ENCODE measurements at places on chromosomes 16 and 17. TPM values are rescaled to one million over a fixed set of nuclear protein-coding genes. Genes with fewer than 3 reads are reported as not detected.

DNA sequence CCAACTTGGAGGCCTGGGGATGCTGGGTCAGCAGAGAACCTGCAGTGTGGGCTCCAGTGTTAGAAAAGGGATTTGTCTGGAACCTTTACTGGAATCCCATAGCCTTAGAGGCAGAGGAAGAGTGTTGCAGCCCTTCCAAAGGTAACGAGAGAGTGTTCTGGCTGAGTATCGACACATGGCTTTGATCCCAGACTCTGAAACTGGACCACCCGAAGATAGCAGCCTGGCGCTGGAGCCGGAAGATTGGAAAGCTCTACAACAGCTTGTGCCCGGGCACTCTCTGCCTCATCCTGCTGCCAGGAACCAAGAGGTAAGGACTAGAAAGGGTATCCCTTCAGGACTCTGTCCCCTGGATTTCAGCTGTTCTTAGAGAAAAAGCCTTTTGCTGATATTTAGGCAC, 39.7 kb downstream of the REXO5 start:
- no peak for DNase-seq

The SLC47A1 gene
- total RNA-seq = not detected

DNA sequence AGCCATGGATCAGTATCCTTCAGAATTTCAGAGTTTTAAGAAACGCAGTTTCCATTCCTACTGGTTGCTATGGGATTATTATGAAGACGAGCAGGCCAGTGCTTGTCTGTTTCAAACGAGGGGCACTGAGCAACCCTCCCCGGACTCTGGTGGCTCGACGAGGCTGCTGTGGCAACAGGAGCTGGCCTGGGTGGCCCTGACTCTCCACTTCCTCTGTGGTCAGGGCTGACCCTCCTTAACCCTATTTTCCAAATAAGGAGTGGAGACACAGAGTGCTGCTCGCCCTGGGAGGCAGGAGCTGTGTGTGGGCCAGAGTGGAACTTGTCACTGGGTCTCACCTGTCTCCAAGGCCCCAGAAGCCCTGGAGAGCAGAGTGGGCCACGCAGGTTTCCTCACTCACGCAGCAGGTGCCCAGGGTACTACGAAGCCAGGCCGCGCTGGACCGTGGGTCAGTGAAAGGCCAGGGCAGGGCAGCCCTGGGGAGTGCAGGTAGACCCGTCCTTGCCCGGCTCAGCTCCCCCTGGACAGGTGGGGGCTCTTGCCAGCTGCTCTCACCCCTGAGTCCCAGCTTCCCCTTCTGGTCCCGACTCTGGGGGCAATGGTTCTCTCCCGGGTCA, 3.3 kb downstream of the GALNS start:
- no peak for DNase-seq

DNA sequence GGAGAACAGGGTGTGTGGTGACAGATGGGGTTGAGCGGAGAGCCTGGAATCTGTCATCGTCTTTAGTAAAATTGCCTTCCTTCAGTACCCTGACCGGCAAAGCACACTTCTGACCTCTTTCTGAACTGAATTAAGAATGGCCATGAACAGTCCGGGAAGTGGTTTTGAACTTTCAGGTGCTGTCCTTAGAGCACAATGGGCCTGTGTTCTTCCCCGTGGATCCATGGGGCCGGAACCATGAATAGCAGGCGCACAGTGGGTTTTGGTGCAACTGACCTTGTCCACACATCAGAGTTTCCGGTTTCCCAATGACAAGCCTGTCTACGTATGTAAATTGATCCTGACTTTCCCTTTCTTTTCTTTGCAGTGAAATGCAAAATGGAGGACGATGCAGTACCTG, 28.5 kb downstream of the GPRC5B start:
- no peak for DNase-seq

DNA sequence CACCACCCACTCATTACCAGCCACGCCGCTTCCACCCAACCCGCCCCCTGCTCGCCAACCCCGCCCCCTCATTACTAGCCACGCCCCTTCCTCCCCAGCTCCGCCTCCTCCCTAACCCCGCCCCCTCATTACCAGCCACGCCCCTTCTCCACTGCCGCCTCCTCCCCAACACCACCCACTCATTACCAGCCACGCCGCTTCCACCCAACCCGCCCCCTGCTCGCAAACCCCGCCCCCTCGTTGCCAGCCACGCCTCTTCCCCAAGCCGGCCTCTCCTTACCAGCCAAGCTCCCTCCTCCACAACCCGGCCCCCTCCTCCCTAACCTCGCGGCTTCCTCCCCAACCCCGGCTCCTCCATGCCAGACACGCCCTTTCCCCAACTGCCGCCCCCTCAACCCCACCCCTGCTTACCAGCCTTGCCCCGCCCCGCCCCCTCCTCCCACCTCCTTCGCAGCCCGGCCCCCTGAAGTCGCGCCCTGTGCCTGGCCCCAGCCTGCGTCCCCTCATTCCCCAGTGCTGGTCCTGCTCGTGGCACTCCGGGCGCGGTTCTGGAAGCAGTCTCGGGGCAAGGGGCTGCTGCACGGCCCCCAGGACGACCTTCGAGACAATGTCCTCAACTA, 7.3 kb downstream of the SLC22A31 start:
- no peak for DNase-seq

GRCh38 chr16:65105171-65105570, 16.7 kb downstream of the CDH11 start:
- no peak for DNase-seq

- no peak for DNase-seq
Measured at GRCh38 chr17:48244814-48245213, 137.2 kb downstream of the SNX11 start.

DNA sequence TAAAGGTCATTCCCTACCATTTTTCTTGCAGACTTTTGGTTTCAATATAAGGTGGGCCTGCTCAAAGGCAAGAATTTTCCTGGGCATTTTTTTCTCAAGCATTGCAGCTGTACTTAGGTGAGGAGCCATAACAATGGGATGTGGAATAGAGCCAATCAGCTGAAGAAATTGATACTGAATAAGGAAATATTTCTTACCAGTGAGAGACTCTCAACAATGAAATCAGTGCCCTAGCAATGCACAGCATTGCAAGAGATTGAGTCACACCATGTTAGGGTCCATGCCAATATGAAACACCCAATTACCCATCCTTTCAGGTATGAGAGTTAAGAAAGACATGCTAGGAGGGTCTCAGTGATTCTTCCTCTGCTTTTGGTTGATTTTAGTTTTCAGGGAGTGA, 237.6 kb downstream of the SOX9 start:
- DNase-seq = peak; percentile 54

The CCL2 gene
- 66.7 TPM for total RNA-seq

DNA sequence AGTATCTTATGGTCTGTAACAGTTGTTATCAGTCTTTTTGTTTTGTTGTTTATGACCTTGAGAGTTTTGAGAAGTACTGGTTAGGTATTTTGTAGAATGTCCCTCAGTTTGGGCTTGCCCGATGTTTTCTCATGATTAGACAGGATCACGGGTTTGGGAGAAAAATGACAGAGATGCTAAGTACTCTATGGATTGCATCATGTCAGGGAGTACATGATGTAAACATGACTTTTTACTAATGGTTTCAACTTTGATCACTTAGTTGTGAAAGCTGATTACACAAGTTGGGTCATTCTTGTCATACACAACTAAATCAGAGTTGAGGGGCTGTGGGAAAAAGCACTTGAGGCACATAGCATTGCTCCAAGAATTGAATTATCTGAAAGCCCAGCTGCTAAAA, 94.7 kb upstream of the SIAH1 start:
- DNase-seq = no peak

The ASIC2 gene
- total RNA-seq = not detected

The EVPL gene
- not detected for total RNA-seq

GRCh38 chr17:42924891-42925290, 24.3 kb downstream of the G6PC1 start:
- DNase-seq = no peak

GRCh38 chr17:62708587-62708986, 81.1 kb downstream of the MRC2 start:
- no peak for DNase-seq

The RNF167 gene
- 122 TPM for total RNA-seq

DNA sequence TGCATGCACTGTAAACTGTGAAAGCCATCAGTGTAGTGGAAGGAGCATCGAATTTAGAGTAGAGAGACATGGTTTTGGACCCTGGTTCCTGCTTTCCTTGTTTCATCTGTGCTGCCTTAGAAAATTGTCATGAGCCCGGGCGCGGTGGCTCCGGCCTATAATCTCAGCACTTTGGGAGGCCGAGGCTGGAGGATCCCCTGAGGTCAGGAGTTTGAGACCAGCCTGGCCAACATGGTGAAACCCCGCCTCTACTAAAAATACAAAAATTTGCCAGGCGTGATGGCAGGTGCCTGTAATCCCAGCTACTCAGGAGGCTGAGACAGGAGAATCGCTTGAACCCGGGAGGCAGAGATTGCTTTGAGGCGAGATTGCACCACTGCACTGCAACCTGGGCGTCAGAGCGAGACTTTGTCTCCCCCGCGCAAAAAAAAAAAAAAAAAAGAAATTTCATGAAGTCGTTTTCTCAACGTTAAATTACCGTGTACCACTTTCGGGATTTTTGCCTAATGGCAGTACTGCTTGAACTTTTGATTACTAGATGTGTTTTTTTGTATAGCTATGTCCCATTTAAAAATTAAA, 912 bp downstream of the COQ7 start:
- no peak for DNase-seq

DNA sequence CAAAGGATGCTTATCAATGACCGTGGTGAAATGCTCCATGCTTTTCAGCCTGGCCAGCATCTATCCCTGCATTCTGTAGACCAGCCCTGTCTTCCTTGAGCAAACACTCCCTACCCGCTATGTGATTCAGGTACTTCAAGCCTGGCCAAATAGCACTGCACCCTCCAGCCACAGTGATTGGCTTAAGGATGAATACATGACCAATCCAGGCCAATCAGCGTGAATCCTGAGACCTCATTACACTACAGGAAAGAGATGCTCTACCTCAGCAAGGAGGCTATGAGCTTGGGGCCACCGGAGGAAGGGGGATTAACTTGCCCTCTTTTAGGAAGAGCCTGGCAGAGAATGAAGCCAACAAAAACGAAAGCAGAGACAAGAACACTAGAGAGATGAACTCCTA, 162.5 kb downstream of the ZNF423 start:
- no peak for DNase-seq

GRCh38 chr16:67258161-67258835, 9.5 kb downstream of the SLC9A5 start:
- no peak for DNase-seq

DNA sequence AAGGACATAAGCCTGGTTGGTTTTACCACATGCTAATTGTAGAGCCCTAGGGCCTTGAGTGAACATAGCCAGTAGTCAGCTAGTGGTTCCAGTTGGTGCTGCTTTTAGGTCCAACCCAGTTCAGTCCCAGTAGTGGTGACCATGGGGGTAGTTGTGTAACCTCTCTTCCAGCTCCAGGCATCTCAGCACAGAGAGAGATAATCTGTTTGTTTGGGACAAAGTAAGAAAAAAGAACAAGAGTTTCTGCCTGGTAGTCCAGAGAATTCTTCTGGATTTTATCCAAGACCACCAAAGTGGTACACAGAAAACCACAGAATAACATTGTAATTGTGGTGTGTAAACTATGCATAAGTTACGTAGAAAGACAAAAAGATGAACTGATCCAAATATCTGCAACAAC, 5.2 kb upstream of the CCL13 start:
- no peak for DNase-seq

- peak; percentile 69 for DNase-seq
Measured at GRCh38 chr16:86584726-86585721, 6.7 kb downstream of the FOXL1 start.

- DNase-seq = no peak
Measured at GRCh38 chr16:11605564-11605886, 18.8 kb upstream of the LITAF start.

- no peak for DNase-seq
Measured at GRCh38 chr16:66231452-66232160, 134.9 kb upstream of the CDH5 start.

DNA sequence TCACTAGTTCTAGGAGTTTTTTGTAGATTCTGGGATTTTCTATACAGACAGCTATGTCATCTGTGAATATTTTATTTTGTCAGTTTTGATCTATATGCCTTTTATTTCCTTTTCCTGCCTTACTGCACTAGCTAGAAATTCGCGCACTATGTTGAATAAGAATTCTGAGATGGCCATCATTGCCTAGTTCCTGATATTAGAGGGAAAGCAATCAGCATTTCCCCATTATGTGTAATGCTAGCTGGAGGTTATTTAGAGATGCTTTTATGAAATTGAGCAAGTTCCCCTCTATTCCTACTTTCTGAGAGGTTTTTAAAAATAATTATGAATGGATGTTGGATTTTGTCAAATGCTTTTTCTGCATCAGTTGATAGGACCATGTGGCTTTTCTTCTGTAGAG, 23.8 kb downstream of the MPRIP start:
- no peak for DNase-seq

- DNase-seq = no peak
Measured at GRCh38 chr16:26087091-26087490, 395.3 kb downstream of the HS3ST4 start.

GRCh38 chr16:16110111-16110490, 113.2 kb downstream of the ABCC6 start:
- DNase-seq = no peak

- DNase-seq = no peak
Measured at GRCh38 chr17:81681672-81682071, 1.9 kb downstream of the ARL16 start.

The OSGIN1 gene
- total RNA-seq = 7.8 TPM

DNA sequence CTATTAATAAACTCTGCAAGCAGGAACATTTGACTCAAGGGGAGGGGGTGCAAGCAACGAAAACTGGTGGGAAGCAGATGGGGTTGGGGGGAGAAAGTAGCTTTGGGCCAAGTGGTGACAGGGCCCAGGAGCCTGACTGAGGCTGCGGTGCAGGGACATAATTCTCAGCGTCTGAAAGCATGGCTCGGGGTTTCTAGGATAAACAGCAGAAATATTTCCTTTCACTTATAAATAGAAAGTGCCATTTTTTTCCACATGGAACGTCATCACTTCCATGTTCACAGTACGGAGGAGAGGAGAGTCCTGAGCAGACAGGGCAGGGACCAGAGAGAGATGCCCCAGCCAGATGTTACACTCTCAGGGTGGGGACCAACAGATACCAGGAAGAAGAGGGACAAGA, 197.1 kb downstream of the ZFHX3 start:
- peak; percentile 16 for DNase-seq

- no peak for DNase-seq
Measured at GRCh38 chr16:57115168-57115513, 22.8 kb downstream of the CPNE2 start.

DNA sequence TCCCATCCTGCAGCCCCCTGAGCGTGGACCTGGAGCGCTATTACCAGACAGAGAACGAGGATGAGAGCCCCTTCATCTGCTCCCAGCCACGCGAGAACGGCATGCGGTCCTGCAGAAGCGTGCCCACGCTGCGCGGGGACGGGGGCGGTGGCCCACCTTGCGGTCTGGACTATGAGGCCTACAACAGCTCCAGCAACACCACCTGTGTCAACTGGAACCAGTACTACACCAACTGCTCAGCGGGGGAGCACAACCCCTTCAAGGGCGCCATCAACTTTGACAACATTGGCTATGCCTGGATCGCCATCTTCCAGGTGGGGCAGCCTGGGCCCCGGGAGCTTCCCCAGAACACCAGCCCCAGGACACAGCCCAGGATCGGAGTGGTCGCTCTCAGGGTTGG, 12.0 kb downstream of the CACNA1G start:
- DNase-seq = no peak

The CA7 gene
- total RNA-seq = not detected

The CCL4L2 gene
- total RNA-seq = not detected

GRCh38 chr17:9401434-9401833, 174.2 kb downstream of the STX8 start:
- DNase-seq = peak; percentile 10

The TK1 gene
- 70.0 TPM for total RNA-seq

The CHST4 gene
- not detected for total RNA-seq
